Activated CD4-positive, alpha-beta T cell treated with anti-CD3 and anti-CD28 coated beads, Interleukin-2, amount 10 ng/mL, durations not matched to agents 24 days and 14 days (primary cell): ENCODE measurements at places on chromosomes 4 and X. TPM values are rescaled to one million over a fixed set of nuclear protein-coding genes. Genes with fewer than 3 reads are reported as not detected.

Gene SLC49A3
- 0.40 and 0.72 TPM in 2 replicates for total RNA-seq

Gene DCAF12L1
- not detected in 2 replicates for total RNA-seq

Gene USP11
- 25.9 and 27.3 TPM in 2 replicates for total RNA-seq

Gene FAAH2
- total RNA-seq: 4.0 and 5.0 TPM in 2 replicates

Gene DSPP
- total RNA-seq: not detected in 2 replicates

Gene MUC7
- not detected in 2 replicates for total RNA-seq

Gene UGT2B11
- not detected in 2 replicates for total RNA-seq

Gene ASB5
- not detected in 2 replicates for total RNA-seq

Gene TMEM150C
- not detected in 2 replicates for total RNA-seq

Gene ZAR1
- total RNA-seq: not detected in 2 replicates

Gene PPEF2
- 0.23 TPM in 1 of 2 replicates, not detected in the other for total RNA-seq

Gene MYOZ2
- not detected in 2 replicates for total RNA-seq

Gene NHS
- 6.8 and 7.3 TPM in 2 replicates for total RNA-seq

Gene CYBB
- total RNA-seq: not detected in 2 replicates

Gene GAGE12E
- not detected in 2 replicates for total RNA-seq

Gene MAGEB2
- total RNA-seq: not detected in 2 replicates
